CD4-positive, alpha-beta T cell treated with Interleukin-4 for 4 hours (primary cell): ENCODE measurements at places on chromosomes 1 and 21.

DNA sequence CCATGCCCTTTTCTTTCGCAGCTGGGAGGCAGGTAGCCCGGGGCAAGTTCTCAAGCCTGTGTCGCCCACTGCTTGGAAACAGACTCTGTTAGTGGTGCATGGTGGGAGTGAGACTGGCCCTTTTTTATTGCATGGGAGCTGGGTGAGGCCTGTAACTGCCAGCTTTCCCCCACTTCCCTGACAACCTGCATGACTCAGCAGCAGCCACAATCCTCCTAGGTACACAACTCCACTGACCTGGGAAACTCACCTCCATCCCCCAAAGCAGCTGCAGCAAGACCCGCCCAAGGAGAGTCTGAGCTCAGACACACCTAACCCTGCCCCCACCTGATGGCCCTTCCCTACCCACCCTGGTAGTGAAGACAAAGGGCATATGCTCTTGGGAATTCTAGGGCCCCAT is 25.8 kb downstream of the PIGP start:
- no peak for DNase-seq

GRCh38 chr1:240878631-240879030 is 266.7 kb upstream of the GREM2 start:
- no peak for DNase-seq

DNA sequence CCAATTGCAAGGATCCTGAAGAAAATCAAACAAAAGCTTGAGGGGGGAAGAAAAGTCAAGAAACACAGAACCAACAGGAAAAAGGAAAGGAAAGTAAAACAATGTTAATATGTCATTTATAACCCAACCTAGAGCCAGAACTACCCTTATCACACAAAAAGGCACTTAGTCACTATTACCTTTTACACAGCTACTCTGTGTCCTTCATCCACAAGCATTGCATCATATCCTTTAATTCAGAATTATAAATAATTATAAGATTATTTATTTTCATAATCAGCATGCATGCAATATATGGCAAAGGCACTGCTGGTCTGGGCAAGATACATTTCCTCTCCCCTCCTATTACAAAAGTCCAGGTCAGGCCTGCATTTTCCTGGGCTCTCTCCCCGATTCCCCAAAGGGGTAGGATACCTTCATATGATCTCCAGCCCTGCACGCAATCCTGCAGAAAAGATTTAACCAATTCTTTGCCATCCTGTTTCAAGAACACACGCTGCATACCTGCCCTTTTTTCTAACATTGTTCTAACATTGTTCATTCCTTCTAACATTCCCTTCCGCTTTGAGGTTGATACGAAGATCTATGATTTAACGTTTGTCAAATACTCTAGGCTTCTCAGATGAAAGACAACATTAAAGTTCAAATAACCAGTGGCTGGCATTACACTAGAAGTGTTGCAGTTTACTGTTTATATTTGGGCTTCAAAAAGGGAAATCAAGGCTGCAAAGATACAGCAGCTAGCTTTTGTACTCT is 4.3 kb downstream of the PTPN14 start:
- no peak for DNase-seq

- no peak for DNase-seq
These were observed 5.6 kb upstream of the BSDC1 start for GRCh38 chr1:32399843-32400242.

DNA sequence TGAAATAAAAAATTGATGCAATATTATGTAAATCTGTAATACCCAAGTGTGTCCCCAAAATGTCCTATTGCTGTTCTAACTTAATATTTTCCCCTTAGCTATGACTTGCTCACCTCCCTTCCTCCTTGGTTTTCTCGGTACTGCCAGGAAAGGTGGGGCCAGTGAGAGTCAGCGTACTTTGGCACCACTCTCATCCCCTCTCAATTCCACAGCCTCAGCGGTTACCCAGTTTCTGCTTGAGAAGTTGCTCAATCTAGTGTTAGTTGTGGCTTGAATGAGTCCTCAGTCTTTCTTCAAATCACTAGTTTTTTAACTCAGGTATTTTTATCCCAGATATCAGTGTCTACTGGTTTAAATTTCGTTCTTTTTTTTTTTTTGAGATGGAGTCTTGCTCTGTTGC is 32.3 kb downstream of the BCAS2 start:
- DNase-seq, result no peak

GRCh38 chr1:33445108-33445507 is 14.2 kb upstream of the PHC2 start:
- DNase-seq, result no peak

GRCh38 chr1:158951956-158952355 is 20.6 kb downstream of the PYHIN1 start:
- DNase-seq, result no peak

GRCh38 chr21:14947613-14948160 is 117.1 kb downstream of the NRIP1 start:
- no peak for DNase-seq

- no peak for DNase-seq
These were observed 75.1 kb downstream of the PGM1 start for GRCh38 chr1:63668298-63668697.

DNA sequence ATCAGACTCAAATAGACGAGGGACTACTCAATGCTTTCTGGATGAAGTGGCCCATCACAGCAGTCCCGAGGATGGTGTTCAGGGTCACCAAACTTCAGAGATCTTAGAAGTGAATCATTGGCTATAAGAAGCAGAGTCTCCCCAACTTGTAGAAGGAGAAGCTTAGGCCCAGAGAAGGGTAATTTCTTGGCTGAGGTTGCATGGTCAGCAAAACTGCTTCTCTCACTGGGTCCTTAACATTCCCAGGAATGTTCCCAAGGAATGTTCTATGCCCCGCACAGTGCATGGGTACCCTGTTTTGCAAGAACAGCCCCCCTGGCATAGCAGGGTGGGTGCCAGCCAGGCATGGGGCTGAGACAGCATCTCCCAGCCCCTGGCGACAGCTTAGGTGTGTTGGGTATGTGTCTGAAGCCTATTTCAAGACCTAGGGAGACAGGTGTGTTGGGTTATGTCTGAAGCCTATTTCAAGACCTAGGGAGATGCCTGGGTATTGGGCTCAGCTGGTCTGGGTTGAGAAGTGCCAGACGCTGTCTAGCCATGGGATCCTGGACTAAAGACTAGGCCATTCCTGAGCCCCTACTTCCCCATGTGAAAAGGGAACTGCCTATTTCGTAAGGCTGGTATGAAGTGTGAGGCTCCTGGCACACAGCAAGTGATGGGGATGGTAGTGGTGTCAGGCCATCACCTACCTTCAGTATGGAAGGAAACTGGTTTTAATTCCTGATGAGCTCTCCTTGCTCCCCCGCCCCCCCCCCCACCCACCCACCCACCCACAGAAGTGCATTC is 26.1 kb downstream of the PADI6 start:
- DNase-seq, result no peak

DNA sequence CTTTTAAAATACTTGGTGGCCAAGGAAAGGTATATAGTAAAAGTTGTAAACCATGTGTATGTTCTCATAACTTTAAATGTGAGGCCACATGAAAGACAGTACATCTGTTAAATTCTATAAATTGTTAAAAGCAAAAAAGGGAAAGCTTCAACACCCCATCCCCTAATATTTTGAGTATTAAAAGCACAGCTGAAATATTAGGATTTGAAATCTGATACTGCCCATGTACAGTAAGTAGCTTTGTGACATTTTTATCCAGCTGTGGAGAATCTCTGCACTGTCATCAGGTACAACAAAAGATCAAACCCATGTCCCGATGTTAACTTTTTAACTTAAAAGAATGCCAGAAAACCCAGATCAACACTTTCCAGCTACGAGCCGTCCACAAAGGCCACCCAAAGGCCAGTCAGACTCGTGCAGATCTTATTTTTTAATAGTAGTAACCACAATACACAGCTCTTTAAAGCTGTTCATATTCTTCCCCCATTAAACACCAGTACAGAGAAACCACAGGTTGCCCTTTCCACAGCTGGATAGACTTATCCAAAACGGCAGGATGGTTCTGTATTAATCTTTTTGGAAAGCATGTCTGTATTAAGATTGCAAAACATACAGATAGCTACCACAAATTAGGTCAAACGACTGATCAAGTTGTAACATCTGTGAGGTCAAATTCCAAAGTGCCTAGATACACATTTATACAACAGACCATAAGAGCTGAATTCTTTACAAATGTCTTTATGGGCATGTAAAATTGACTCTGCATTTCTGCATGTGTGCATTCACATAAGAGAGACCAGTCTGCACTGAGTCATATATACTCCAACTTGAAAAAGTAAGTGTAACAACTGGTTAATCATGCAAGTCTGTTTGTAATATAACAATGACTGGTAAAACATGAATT is 5.2 kb downstream of the IRF2BP2 start:
- DNase-seq, result peak; percentile 33

- no peak for DNase-seq
These were observed 33.6 kb downstream of the DISC1 start for GRCh38 chr1:231660198-231660597.

DNA sequence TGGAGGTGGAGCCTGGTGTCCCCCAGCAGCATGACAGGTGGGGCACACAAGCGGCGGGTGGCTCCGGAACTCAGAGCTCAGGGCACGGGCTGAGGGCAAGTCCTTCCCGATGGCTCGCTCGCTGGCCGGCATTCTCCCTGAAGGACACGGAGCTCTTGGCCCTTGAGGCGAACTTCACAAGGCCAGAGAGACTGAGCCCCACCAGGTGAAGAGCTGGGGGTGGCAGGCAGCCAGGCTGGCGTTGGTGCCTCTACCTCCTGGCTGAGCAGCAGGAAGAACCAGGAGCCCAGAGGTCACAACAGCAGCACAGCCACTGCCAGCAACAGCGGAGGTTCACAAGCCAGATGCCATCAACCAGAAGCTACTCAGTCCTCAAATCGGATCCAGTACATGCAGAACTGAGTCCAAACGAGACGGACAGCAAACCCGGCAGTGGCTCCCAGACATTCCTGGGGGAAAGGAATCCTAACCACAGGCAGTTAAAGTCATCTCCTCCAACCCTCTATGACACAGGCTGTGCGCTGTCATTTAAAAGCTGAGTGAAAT is 54.1 kb downstream of the NPHP4 start:
- no peak for DNase-seq

DNA sequence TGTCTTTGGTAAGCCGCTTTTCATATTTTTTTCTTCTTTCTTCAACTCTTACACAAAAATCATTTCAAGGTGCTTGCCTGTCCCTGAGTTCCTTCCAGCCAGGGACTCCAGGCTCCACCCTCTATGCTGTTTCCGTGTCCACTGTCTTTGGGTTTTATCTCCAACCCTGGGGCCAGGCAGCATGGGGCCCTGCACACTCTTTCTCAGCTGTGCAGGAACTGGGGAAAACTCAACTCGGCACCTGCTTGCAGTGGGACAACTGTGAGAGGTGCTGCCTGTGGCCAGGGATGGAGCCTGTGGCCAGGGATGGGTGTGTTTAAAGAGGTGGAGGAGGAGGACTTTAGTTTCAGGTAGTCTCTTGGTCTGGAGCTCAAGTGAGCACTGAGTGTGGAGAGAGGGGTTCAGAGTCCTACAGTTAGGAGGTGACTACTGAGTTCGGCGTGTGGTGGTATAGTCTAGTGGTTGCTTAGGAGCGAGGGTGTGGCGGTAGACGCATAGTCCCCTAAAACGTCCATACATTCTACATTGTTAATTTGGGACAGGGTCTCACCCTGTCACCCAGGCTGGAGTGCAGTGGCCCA is 13.4 kb downstream of the TNFRSF8 start:
- no peak for DNase-seq

- no peak for DNase-seq
These were observed 67.5 kb downstream of the IGSF21 start for GRCh38 chr1:18175051-18175450.

GRCh38 chr1:103056423-103056822 is 51.9 kb downstream of the COL11A1 start:
- no peak for DNase-seq

DNA sequence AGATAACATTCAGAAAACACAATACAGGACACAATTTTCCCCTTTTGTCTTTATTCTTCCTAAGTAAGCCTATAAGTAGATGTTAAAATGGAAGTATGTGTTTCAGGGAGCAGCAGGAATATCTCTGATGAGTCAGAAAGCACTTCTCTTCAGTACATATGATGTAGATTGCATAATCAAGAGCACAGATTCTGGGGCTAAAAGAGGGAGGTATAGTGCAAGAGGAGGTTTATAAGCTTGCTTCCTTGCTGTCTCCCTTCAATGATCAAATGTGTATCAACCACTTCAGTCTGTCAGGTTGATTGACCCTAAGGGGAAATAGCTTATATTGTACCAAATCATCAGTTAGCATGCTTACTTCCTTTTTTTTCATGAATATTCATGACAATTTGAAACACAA is 822.8 kb downstream of the BRINP3 start:
- DNase-seq, result no peak

DNA sequence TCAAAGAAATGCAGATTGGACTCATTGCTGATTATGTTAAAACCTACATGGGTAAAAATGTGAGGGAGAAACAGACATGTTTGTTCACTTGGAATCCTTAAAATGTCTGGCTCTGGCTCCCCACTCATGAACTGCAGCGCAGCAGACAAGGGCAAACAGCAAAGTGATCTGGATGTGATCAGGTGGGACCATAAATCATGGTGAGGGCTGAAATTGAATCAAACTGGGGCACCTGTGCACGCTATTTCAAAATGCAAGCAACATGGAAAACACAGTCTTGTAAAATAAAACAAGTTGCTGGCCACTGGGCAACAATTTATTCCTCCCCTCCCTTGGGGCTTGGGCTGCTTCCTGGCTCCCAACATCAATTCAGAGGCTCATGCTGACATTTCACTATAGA is 373.4 kb downstream of the SEC16B start:
- no peak for DNase-seq

GRCh38 chr1:202692959-202693555 is 17.2 kb downstream of the SYT2 start:
- DNase-seq, result peak; percentile 41

DNA sequence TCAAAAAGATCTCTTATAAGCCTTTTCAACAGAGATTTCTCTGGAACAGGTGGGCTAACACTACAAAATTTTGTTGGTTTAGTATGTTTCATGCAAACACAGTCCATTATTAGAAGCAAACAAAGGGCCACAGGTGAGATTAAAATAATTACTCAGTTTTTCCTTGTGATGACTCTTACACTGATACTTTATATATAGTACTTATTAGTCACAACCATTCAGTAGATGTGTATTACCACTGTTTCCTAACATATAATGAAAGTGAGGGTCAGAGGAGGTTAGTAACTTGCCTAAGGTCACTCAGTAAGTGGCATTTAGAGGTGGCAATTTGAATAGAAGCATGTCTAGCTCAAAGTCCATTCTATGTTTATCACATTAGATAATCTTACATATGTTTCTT is 44.2 kb downstream of the CYYR1 start:
- DNase-seq, result no peak

- DNase-seq, result no peak
These were observed 8.7 kb upstream of the CBR3 start for GRCh38 chr21:36126208-36126565.

- no peak for DNase-seq
These were observed 13.8 kb downstream of the OPTC start for GRCh38 chr1:203507759-203508158.
